ENCODE measurements at places on chromosomes 4 and X. TPM values are rescaled to one million over a fixed set of nuclear protein-coding genes. Genes with fewer than 3 reads are reported as not detected.

- no peak overlapping the region for H3K27ac ChIP-seq
- DNase-seq, result no peak
- H3K4me3 ChIP-seq, result no peak overlapping the region
- H3K4me1 ChIP-seq, result peaks cover 4% of the 10 kb centered on the region
- H3K36me3 ChIP-seq, result peaks cover 13% of the 10 kb centered on the region
These were observed 170.8 kb upstream of the NUDT6 start for GRCh38 chr4:123093236-123093635.

- H3K27me3 ChIP-seq, result no peaks in the 10 kb centered on the region
- no peaks in the 10 kb centered on the region for H3K36me3 ChIP-seq
- peaks cover 8% of the 10 kb centered on the region for H3K4me1 ChIP-seq
- no peak overlapping the region for H3K4me3 ChIP-seq
- H3K27ac ChIP-seq, result no peak overlapping the region
These were observed 104.1 kb downstream of the ATXN3L start for GRCh38 chrX:13215729-13216128.

- no peaks in the 10 kb centered on the region for H3K36me3 ChIP-seq
- no peak overlapping the region for H3K27ac ChIP-seq
- H3K4me1 ChIP-seq, result peaks cover 13% of the 10 kb centered on the region
- H3K27me3 ChIP-seq, result no peaks in the 10 kb centered on the region
These were observed 11.1 kb upstream of the MGST2 start for GRCh38 chr4:139654516-139654915.

- H3K27me3 ChIP-seq, result no peaks in the 10 kb centered on the region
- DNase-seq, result peak; percentile 22
- H3K4me3 ChIP-seq, result peak overlapping the region; percentile 38
- H3K36me3 ChIP-seq, result no peaks in the 10 kb centered on the region
- no peak overlapping the region for H3K27ac ChIP-seq
These were observed 57.3 kb upstream of the BCOR start for GRCh38 chrX:40154853-40155588.

The DACH2 gene
- total RNA-seq, result not detected

The JADE3 gene
- 5.0 TPM for total RNA-seq

The AMBN gene
- not detected for total RNA-seq

The SMIM10 gene
- 10.7 TPM for total RNA-seq

The HMGN5 gene
- 1.1 TPM for total RNA-seq

The ASB5 gene
- total RNA-seq, result 1.4 TPM

Measured in SJSA1 (cell line).